ENCODE measurements at places on chromosomes 7 and 10.
A peak's percentile ranks its signal among the peaks of the same experiment; 100 is the strongest.

- DNase-seq = no peak
These were observed 82.7 kb downstream of the NT5C2 start for GRCh38 chr10:103110407-103110806.

DNA sequence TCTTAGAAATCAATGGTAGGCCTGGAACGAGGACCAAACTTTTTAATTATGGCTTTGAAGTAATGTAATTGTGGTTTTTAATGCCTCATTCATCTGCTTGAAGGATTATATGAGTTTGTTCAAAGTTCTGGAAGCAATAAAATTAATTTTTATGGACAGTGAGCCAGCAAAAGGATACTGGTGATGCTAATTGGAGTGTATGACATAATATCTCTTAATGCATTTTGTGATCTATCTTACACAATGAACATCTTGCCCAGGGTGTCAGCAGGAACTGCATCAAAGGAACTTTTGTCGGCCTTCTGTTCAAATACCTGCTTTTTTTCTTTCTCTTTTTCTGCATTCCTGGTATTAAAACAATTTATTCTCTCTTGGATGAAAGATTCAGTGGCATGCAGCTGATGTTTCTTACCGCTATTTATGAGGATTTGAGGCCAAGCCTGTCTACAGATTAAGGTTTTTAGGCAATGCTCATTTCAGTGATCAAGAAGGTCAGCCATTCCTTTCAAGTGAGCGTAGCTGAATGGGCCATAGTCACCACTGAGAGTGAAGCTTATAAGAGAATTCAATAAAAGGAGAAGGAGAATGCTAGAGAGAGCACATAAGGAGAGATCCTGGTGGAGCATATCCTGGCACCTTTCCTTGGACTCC is 974.8 kb downstream of the SORCS3 start:
- no peak for DNase-seq

DNA sequence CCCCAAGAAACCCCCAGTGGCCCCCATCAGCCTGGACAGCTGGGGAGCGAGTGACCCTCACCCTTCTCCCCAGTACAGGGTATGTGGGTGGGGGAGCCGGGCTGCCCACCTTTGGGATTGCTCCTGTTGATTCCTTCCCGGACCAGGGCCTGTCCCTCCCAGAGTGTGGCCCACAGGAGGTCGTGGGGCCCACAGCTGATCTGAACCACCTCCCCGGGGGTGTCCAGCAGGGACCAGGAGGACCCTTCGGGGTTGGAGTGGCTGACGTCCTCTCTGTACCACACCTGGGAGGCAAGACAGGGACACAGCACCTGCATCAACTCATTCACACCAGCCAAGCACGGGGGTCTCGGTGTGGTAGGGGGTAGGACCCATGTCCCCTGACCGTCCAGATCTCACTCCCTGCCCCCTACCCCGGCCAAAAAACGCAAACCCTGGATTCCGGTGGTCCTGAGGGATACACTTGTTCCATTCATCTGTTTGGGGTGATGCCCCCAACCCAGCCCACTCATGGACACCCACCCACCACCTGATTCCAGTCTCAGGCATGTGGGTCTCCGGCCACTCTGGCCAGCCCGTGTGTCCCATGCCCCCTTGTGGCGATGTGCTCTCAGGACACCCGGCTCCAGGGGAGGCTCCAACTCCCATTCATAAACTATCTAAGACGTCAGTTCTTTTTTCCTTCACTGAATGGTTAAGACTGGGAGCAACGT is 10.9 kb downstream of the TECPR1 start:
- DNase-seq = peak; percentile 39

DNA sequence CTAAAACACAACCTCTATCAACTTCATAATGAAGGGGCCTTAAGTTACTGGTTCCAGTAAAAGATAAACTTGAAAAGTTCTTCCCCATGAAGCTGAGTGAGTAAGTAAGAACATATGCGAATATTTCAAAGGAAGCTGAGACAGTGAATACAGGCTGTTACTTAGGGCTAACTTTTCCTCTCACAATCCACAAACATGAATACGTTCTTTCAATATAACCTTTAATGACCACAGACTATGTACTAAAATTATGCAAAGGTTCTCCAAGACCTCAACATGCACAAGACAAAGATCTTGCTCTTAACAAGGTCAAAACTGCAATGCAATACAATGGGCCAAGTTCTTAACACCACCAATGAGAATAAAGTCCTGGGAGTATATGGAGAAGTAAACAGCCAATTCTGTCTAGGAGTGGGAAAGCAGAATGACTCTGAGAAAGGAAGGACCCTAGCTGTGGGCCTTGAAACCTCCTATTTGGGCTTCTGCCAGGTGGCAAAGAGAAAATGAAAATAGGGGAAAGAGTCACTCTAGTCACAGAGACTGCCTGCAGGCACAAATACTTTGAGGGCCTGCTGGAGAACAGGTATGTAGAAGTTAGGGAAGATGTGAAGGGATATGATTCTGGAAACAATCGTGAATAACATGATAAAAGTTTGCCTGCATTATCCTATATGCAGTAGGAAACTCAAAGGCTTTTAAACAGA is 43.7 kb downstream of the OSBPL3 start:
- no peak for DNase-seq

DNA sequence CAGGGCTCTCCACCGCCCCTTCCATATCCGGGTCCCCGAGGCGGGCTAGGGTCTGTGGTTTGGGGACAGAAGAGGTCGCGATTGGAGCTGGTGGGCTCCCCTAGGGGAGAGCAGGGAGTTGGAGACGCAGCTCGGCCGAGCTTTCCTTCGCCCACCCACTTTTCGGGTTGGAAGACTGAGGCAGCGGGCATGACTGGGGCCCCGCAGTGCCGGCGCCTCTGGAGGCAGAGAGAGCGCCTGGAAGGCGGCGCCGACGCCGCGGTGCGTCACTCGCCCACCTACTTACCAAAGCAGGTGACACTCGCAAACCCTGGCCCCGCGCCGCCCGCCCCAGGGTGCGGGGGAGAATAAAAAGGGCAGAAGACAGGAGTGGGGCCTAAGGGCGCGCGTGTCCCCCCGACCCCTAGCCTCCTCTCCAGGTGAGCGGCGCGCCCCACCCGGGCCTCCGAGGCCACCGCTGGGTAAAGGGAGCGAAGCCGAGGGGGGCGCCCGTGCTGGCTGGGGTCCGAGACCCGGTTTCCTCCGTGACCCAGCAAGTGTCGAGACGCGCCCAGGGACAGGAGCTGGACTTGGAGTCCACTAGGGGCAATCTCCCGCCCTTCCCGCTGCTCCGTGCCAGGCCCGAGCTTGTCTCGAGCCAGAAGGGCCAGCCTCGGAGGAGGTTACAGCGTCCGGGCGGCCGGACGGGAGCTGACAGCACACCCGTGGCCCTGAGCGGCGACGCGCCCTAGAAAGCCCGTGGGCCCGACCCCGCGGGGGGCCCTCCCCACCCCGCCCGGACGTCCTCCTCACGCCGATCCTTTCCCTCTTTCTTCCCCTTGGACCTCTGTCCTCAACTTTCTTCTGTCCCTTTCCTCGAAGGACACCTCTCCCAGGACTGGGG is 34.4 kb upstream of the GRID1 start:
- peak; percentile 35 for DNase-seq

DNA sequence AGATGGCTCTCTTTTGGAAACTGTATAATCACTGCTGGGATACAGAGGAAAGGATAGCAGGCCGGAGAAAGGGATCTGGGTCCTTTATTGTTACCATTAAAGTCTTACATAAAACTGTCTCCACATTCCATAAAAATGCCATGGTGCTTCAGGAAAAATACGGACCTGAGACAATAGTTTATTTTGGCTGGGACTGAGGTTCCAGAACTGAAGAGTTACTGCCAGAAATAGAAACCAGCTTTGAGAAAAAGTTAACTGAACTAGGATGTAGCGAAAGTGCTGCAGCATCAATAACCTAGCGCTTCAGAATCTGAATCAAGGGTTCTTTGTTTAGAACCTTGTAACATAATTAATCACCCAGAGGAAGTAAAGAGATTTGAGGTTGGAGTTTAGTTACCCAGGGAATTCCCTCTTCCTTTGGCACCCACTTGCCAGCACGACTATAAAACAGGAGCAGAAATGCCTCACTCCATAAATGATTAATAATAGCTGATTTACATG is 38.0 kb downstream of the MEOX2 start:
- DNase-seq = no peak

GRCh38 chr10:33335801-33336581 is 1.5 kb upstream of the NRP1 start:
- peak; percentile 57 for DNase-seq

- no peak for DNase-seq
These were observed 46.3 kb upstream of the DMBT1 start for GRCh38 chr10:122514045-122514840.

DNA sequence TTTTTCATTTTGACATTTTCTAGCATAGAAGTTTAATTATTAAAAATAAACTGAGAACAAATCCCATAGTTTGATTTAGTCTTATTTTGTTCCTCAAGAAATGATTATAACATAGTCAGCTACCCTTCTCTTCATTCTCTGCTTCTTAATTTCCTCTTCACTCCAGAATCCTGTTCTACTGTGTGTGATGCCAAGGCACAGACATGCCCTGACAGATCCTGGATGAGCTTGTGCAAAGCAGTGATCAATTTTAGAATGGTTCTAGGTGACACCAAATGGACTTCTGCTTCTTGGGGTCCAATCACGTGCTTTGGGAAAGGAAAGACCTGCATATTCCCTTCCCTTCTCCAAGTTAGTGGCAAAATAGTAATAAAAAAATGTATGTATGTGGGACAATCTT is 665.6 kb downstream of the MAGI2 start:
- DNase-seq = no peak

DNA sequence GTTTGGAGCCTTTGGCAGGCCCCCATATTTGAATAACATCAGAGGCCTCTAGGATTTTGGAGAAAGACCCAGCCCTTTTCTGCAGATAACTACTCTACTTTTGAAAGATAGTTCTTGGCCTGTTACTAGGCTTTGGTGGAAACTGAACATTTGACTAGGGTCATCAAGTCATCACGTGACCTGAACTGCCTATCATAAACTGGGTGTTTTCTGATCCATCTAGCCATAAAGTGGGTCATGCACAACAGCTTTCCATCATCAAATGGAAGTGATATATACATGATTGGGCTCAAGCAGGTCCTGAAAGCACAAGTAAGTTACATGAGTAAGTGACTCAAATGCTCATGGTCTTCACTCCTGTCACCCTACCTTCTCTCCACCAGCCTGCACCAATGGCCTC is 552.3 kb upstream of the GRM3 start:
- no peak for DNase-seq

Measured in tongue (tissue), 3 donors.